ENCODE measurements at places on chromosomes 2 and 18.

DNA sequence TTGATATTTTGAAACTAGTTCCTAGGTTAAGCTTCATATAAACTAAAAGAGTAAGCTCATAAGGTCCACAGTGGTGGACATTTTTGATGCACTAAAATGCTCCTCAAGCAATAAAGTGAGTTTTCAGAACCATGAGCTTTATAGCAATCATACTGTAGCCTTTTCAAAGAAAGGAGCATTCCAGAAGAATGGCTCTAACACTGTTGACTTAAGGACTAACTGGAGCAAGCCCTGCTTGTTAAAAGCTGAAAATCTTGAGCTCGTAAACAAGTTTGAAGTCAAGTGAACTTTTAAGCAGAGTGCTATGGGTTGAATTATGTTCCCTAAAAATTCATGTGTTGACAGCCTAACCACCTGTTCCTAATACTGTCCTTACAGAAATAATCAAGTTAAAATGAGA lies 38.0 kb downstream of the KYNU start:
- no peak for DNase-seq

DNA sequence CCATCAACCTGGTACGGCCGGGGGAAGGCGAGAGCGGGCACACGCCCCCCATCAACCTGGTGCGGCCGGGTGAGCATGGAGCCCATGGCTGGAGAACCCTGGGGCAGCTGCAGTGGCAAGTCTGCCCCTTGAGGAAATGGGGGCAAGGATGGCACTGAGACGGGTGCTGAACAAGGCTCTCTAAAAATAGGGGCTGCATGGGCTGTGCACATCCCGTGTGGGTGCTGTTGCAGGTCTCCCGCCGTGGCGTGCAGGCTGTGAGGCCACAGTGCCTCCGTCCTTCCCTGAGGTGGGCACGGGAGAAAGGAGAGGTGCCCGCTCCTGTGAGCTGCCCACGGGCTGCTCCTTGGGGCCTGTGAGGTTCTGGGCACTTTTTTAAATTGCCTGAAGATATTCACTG lies 99.2 kb downstream of the NFATC1 start:
- DNase-seq: no peak

DNA sequence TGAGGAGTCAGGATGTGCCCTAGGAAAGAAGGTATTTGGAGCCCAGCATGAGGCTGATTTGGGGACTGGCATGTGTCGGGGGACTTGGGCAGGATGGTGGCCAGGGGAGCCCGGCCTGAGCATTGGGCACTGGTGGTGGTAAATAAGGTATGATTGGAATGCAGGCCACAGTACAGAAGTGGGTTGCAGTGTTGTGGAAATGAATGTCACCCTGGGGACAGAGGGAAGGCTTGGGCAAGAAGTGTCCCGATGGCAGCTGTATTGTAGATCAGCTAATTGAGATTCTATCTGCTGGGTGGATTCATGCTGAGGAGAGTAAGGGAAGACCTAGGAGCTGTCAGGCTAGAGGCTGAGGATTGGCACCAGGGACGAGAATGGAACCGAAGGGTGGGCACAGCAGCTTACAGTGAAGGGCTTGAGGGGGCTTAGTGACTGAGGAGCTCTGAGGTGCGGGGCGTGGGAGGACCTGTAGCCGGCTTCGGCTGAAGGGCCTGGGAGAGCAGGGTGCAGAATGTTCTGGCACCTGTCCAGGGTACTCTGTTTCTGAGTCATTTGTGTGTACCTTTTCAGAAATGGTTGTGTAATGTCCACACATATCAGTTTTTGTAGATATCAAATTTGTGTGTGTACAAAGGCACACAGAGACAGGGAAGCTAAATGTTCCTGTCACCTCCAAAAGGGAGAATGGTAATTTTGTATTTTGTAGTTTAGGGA lies 170.2 kb downstream of the PRKCE start:
- peak; percentile 77 for DNase-seq

DNA sequence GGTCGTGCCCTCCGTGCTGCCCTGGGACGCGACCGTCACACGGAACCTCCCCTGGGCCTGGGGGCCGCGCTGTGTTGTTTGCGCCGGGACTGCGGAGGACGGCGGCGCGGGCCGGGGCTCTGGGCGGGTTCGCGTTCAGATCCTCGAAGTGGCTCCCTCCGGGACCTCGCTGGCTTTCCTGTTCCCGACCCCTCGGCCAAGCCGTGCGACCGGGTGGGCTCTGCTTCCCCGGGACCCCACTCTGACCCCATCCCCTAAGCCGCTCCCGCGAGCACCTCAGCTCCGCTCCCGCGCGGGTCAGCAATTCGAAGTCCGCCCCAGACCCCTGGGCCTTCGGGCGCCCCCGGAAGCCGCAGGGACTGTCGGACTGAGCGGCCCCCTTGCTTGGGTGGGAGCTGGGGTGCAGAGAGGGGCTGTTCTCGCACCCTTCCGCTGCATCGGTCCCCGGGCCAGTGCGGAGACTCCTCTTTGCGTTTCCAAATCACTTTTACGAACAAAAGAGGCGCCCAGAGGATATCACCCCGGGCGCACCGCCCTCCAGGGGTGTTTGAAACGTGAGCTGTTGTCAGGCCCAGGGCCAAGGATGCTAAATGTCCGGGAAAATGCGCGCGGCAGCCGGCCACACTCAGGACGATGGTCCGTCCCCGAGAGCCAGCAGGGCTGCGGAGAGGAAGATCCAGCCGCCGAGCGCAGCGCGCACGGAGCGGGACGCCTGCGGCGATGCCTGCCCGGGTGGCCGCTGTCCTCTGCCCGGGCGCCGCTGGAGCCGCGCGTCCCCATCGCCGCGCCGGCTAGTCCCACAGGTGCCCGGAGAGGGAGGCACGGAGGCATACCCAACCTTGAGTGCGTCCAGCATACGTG lies 73.5 kb downstream of the ZCCHC2 start:
- no peak for DNase-seq

- no peak for DNase-seq
Measured at GRCh38 chr2:50951437-50951836, 80.5 kb downstream of the NRXN1 start.

Measured in RWPE2 (cell line).